ENCODE measurements at places on chromosomes 7 and 10. TPM values are rescaled to one million over a fixed set of nuclear protein-coding genes. Genes with fewer than 3 reads are reported as not detected.

The TMEM184A gene
- total RNA-seq: not detected

The MAGI2 gene
- 0.17 TPM for total RNA-seq

DNA sequence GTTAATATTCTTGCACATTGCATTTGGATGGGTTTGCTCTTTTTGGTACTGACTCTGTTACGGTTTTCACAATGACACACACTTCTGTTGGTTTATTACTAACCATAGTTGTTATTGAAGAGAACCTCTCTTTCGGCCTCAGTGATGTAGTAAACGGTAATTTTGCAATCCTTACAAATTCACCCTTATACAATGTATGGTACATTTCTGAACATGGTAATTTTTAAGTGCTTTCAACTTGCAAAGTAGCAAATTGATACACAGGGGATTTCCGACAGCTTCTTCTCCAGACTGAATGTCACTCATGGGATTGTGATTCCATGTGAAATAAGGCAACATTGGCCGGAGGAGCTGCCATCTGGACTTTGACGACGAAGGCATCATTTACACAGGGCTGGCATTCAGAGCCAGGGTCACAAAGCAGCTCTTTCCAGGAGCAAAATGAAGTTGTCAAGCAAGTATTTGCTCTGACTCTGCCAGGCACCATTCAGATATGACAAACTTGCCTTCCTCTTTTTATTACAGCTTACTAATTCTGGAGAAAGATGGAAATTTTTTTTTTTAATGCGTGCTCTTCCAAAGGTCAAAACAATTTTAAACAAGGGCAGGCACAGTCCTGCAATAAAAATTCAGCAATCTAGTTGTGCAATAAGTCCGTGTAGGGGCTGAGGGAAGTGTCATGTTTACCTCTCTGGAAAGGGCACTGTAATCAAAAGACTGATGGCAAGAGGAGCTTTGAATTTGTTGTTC, 711.5 kb upstream of the C7orf33 start:
- DNase-seq: no peak

GRCh38 chr7:20744954-20745446, 41.7 kb downstream of the SP8 start:
- DNase-seq: no peak

DNA sequence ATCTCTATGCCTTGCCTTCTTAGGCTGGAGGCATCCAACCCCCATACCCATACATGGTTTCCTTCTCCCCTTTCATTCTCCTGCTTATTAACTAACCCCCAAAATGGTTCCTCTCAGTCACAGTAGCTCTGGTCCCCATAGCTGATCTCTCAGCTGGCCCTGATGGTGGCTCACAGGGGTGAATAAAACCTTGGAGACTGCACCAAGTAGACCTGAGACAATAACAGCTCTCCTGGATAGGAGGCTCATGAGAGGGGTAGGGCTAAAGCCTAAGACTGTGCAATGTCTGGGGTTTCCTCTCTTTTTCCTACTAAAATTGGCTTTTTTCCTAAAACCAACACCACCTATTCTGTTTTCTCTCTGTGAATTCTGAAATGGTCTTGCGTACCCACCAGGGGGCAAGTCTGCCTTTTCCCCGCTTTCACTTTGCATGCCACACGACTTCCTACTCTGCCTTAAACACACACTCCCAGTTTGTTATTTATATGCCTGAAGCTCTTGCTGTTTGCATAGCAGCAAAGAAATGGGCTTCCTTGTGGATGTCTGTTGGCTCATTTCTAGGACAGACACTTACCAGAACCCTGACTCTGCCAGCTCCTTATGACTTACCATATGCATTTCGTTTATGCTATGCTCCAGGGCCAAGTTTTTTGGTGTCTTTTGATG, 18.4 kb upstream of the PON1 start:
- no peak for DNase-seq

GRCh38 chr10:102519246-102519825, 15.6 kb downstream of the SUFU start:
- no peak for DNase-seq

- DNase-seq: no peak
Observed at GRCh38 chr10:21692916-21693315, 158.9 kb downstream of the MLLT10 start.

Measured in OCI-LY7 (cell line).